Esophagus (tissue), 2 donors: ENCODE measurements at places on chromosomes 12 and 14. TPM values are rescaled to one million over a fixed set of nuclear protein-coding genes. Genes with fewer than 3 reads are reported as not detected.

Gene CD69
- polyA plus RNA-seq: 1.6 TPM

Gene RASSF3
- polyA plus RNA-seq: 12.5 TPM

Gene HOXC11
- not detected for polyA plus RNA-seq

Gene DUSP16
- 6.3 TPM for polyA plus RNA-seq

Gene SLC17A8
- polyA plus RNA-seq: not detected

Gene CIDEB
- 24.3 TPM for polyA plus RNA-seq

Gene OTOGL
- polyA plus RNA-seq: 0.11 TPM

Gene CEBPE
- 0.02 TPM for polyA plus RNA-seq

Gene FAM222A
- polyA plus RNA-seq: 3.9 TPM

Gene M6PR
- polyA plus RNA-seq: 45.9 TPM
